Mesothelial cell of epicardium (in vitro differentiated cells): ENCODE measurements at places on chromosomes 11 and 22.

- no peak for DNase-seq
Observed at GRCh38 chr11:119616586-119617339, 112.2 kb downstream of the NECTIN1 start.

DNA sequence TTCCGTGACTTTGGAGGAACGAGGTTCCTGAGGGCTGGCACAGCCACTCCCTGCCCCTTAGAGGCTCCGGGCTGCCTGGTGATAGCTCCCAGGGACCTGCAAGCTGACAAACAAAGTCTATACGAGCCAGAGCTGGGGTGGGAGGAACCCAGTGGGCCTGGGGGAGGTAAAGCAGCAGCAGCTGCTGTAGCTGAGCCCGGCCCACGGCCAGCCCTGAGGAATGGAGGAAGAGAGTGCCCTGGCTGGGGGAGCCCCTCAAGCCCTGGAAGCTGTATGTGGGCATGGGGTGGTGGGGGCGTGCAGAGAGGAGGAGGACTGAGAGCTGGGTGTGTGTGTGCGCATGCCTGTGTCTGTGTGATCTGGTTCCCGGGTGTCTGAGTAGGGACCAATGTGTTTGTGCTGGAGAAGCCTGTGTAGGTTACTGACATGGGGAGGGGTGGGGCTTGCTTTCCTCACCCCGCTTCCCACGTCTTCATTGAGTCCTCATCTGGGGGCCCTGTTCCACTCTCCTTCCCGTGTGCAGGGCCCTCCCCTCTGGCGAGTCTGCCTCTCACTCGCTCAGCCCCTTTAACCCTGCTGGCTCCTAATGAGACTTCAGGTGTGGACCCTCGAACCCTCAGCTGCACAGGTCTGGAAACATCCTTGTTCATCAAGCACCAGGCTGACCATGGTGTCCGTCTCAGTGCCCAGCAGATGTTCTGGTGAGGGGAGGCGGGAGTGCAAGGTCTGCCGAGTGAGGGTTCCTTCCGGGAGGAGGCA is 10.8 kb downstream of the ST3GAL4 start:
- DNase-seq: no peak

DNA sequence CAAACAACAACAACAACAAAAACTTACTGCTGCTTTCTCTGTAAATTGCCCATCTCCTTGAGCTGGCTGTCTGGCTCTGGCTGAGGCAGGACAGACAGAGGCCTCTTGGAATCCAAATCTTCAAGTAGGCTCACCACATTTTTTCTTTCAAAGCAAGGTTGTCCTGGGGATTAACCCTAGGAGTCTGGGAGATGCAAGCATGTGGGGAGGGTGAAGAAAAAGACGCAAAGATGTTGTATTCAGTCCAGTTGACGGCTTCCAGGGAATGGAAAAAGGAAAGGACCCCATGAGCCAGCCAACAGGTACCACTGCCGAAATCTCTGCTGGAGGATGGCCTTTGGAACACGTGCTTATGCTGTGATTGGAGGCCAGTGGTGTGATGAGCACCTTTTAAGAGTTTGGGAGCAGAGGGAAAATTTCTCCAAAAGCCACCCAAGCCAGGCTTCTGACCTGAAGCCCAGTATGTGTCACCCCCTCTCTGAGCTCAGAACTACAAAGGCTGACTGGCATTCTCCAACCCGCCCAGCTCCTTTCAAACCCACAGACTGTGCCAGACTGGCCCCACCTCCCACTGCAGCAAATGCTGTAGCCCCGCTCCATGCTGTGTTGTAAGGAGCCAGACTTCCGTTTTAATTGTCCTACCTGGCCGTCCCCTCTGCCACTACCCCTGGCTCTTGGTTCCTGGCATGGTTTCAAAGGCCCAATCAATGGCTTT is 10.8 kb downstream of the BLID start:
- DNase-seq: no peak

DNA sequence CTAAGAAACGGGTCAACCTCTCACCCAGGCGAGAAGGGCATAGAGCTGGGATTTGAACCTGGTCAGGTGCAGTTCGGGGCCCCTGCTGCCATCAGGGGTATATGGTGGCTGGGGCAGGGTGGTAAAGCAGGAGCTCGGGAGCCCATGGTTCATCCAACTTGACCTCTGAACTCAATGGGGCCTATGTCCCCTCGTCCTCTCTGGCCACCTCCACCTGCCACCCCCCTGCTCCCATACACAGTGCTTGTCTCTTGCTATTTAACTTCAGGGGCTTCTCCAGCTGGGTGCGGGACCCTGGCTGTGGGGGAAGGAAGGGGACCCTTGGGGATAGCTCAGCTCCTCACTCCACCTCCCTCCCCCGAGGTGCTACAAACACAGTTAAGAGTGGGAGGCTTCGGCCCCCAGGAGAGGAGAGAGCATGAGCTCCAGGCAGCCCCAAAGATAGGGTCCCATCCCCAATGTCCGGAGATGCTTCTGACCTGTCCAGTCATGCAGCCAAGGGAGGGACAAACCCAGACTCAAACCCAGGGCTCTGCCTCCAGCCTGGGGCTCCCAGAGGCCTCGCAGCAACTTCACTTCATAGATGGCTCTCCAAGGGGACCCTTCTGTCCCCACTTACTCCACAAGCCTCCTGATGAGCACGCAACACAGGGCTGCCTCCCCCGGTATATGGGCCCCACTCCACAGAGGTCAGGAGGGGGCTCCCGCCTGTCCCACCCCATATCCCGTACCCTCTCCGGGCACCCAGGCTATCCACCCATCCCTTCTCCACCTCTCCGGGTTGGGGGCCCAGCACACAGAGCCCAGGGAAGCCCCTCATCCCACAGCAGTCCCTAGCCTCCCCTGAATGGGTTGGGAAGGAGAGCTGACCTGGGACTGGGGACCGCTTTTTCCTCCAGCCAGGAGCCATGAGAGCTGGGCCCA is 712 bp downstream of the IL2RB start:
- no peak for DNase-seq

DNA sequence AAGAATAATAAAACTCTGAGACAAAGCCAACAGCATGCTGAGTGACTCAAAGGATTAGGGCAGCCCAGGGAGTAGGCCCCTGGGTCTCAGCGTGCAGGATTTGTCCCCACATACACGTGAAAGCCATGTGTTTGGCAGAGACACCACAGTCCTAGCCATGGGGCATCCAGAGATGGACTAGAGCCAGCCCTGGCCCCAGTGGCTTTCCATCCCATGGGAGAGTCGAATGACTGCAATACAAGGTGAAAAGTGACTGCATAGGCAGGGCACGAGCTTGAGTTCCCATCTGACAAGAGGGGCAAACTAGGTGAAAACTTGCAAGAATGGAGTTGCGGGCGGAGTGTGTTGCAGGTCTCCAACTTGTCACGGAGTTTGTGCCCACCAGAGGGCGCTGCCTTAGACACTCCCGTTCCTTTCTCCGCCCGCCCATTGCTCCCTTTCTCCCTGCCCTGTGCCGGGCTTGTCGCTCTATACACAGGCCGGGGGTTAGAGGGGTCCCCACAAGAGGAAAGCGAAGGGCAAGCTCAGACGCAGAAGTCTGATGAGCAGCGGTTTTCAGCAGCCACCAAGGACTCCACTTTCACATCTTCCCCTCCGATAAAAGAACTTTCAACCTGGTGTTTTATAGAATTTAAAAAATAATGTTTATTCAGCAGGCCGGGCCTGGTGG is 24.2 kb downstream of the TSKU start:
- DNase-seq: peak; percentile 92

GRCh38 chr11:2217211-2218030 is 45.8 kb upstream of the TH start:
- DNase-seq: no peak

DNA sequence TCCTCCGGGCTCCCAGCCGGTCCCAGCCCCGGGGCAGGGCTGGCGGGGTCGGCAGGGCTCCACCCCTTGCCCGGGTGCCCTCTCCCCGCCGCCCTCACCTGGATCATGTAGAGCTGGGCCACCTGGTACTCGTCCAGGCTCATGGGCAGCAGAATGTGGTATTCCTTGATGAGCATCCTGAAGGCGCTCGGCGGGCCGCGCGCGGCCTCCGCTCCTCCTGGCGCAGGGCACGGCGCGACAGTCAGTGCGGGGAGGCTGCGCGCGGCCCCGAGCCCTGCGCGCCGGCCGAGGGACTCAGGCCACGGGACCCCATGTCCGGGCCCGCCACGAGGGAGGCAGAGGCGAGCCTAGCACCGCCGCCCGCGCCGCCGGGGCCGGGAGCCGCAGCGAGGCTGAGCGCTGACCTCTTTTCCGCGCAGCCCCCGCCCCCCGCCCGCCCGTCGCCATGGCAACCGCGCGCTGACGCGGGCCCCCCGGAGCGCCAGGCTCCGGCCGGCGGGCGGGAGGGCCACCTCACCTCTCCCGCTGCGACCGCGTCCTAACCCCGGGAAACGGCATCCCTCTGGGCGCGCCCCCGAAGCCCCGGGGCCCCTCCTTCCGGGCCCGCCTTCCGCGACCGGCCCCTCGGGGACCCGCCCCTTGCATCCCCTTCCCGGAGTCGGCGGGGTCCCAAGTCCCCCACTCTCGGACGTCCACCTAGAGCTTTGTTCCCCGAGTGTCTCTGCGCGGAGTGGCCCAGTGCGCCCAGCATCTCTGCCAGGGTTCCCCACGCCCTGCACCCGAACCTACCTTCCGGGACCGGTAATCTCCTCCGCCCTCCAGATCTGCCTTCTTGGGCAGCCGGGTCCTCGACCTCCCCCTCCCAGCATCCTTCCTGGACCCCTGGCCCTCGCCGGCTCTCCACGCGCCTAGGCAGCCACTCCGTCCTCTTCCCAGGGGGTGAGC is 886 bp downstream of the PITPNM1 start:
- no peak for DNase-seq

DNA sequence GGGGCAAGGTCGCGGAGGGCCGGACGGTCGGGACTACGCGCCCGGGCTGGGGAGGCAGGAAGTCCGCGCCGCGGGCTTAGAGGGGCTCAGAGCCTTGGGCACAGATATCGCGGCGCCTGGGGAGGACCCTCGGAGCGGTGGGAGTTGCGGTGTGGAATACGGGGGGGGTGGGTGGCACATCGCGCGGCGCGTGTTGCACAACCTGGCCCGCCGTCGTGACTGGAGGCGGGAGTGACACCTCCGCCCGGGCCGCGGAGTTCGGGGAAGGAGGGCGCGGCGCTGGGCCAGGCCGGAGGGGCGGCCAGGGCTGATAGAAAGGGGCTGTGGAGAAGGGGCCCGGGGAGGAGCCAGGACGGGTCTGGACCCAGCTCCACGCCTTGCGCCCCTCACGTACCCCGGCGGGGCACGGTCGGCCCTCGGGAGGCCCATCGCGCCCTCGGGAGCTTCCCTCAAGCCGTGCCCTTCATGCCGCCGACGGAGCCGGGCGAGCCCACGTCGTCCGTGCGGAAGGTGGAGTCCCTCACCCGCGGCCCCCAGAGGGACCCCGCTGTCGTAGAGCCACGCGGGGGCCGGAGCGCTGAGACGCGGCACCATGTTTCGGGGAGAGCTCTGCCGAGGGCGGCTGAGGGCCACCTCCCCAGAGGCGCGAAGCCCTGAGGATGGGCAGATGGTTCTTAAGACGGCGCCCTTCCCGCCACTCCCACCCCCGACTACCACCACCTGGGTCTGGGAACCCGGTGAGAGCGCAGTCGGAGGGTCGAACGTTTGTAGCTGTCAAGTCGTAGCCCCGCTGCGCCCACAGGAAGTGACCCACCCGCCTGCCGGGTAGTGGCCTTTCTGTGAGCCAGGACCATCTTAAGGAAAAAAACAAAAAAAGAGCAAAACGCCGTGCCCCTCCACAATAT is 729 bp downstream of the IL17RA start:
- DNase-seq: no peak

GRCh38 chr11:12456651-12457579 is 79.5 kb downstream of the PARVA start:
- DNase-seq: no peak

- DNase-seq: peak; percentile 63
Observed at GRCh38 chr11:67674442-67674871, at the start of gene ALDH3B2. ALDH3B2 (minus strand) TSS chr11:67674623; CDS start chr11:67666935, 7,688 bp downstream.

GRCh38 chr11:129302386-129303101 is 73.1 kb upstream of the BARX2 start:
- no peak for DNase-seq

DNA sequence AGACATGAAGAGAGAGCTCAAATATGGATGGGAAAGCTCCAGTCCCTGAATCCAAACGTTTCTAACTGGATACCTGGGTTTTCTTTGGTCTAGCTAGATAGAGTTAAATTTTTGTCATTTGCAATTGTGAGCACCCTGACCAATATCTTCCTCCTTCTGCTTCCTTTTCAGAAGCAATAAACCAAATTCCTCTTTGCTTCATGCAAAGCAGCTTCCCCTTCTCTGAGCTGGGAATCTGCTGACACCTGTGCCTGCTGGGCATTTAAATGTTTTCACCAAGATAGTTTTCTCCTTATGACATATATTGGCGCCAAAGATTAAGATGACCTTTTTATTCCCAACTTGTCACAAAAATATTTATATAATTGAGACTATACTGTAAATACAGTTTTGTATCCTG is 27.9 kb upstream of the PAK1 start:
- no peak for DNase-seq

DNA sequence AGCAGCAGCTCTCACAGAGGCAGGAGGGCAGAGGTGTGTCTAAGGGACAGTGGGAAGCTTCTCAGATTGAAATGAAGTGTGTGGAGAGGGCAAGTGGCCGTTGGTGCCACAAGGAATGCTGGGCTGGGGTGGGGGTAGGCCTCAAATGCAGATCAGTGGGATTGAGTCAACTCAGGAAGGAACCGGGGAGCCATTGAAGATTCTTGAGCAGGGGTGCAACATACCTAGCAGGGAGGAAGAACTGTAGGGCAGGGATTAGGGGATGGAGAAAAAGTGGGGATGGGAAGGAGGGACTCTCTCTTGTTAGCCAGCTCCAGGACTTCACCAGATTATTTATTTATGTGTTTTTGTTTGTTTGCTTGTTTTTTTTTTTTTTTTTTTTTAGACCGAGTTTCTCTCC is 2.9 kb upstream of the SEC14L2 start:
- DNase-seq: no peak

DNA sequence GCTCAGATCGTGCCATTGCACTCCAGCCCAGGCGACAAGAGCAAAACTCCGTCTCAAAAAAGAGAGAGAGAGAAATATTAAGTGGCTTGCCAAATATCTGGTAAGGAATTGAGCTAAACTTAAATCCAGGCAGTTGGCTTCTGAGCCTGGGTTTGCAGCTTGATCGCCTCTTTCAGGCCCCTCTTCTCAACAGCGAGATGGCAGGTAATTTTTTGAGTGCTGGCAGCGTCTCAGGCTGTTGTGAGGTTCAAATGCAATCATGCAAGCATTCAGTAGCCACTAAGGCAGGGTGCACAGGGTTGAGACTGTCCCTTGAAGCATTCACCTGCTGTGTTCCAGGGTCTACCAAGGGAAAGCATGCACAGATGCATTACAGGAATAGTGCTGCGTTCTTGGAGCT is 670 bp upstream of the CTSF start:
- DNase-seq: no peak

- DNase-seq: no peak
Observed at GRCh38 chr11:132638423-132638822, 893.9 kb downstream of the OPCML start.

GRCh38 chr22:39434721-39435120 is 22.1 kb upstream of the MGAT3 start:
- DNase-seq: no peak

- DNase-seq: no peak
Observed at GRCh38 chr11:95011376-95011775, 13.7 kb upstream of the KDM4E start.

DNA sequence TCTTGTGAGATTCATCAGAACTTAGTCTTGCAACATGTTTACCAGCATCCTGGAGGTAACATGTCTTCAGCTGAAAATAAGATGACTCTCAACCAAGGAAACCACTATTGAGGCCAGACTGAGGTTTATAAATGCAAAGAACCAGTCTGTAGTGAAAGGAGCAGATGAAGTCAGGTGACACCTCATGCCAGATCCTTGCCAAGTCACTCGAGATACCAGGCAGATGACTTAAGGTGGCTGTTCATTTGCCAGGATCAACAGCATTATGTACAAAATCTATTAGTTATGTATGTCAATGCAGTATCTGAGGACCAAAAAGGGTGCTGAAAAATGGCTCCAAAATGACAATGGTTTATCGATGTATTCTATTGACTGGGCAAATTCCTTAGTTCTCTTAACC is 100.0 kb upstream of the SOX6 start:
- DNase-seq: no peak
